ENCODE measurements at places on chromosomes 3 and 15.

GRCh38 chr15:69315402-69316110, 16.8 kb downstream of the PAQR5 start:
- DNase-seq, result no peak

- DNase-seq, result no peak
Observed at GRCh38 chr15:100339999-100340398, 1.8 kb downstream of the ADAMTS17 start.

- DNase-seq, result no peak
Observed at GRCh38 chr3:151206201-151206600, 3.2 kb upstream of the GPR171 start.

- DNase-seq, result no peak
Observed at GRCh38 chr3:119518026-119518425, 19.7 kb downstream of the TIMMDC1 start.

DNA sequence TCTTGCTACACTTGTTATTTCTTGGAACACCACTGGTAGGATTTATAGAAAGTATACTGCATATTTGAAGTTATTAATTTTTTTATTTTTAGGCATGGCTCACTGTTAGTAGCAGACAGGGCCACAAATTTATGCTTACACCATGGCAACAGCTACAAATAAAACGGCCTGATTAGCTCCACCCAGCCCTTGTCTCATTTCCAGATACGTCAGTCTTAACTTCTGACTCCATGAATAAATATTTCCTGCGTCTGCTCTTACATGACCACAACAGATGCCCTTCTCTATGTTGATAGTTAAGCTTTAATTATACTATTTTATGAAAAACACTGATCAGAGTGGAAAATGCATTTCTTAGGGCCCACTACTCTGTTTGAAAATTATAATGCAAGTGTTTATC, 62.3 kb upstream of the CPOX start:
- DNase-seq, result no peak

DNA sequence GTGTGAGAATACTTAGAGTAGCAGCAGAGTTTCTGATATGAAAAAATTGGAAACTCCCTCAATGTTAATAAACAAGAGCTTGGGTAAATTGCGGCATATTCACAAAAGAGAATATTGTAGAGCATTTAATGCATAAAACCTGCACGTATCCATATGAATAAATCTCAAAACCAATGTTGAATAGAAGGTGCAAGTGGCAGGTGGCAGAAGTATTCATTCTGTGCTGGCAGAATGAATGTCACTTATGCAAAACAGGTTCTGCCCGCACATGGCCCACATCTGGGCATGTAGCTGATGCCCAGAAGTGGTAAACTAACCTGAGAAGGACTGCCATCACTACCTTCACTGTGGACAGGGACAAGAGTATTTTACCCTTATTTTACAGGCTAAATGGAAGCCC, 14.1 kb upstream of the PRSS50 start:
- DNase-seq, result no peak

GRCh38 chr15:69128667-69129311, 31.6 kb upstream of the GLCE start:
- DNase-seq, result no peak

DNA sequence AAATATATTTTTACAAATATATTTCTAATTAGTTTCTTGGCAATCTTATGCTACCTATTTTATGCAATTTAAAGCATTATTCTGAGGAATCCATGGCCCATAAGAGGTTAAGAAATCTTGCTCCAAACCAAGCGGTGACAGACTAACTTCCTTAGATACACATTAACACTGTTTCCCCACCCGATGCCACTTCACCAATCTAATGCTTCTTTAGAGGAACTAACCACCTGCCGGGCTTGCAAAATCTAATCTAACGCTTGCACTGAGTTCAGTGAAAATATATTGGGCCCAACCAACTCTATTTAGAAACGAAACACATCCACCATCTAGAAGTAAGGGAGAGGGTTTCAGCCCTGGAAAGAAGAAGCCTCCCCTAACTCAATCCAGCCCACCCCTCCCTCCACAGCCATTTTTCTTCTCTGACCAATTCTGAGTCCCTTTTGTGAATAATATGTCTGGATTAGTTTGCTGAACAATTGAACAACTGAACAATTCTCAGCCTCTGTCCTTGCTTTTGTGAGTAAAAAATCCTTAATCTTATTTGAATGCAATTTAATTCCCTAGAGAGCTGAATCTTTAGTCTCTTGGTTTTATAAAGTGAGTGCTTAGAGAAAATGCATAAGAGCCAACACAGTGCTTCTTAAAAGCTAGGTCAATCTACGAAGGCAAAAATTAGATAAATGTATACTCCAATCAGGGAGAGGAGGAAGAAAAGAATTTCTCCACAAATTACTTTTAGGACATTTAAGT, 150.4 kb upstream of the ADAMTS9 start:
- no peak for DNase-seq

DNA sequence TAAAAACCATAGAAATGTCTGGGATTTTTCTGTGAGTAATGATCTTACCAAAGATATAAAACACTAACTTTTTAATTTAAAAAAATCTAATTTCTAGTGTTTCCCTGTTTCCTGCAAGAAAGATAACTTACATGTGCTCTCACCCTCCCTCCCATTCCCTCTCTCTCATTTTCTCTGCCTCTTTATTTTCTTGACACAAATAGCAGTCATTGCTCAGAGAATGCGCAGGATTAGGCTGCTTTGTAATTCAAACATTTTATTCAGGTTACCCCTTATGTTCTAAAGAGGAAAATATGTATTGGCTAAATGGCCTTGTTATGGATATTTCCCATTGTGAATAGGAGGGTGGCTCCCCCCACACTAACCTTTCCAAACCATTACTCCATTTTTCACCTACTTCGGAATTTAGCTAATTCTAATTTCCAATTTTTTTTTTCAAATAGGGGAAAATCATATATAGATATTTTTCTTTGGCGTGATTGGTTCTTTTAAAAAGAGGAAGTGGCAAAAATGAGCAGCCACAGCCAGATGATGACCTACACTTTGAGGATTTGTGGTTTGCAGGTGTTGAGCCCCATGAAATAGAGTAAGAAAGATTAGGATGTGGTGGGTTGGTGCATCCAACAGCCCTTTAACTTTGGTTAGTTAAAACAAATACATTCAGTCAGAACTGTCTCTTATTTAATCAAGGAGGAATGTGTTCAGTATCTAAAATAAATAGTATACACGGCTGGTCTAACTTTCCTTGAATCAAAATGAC, 554.4 kb downstream of the IGSF11 start:
- no peak for DNase-seq

DNA sequence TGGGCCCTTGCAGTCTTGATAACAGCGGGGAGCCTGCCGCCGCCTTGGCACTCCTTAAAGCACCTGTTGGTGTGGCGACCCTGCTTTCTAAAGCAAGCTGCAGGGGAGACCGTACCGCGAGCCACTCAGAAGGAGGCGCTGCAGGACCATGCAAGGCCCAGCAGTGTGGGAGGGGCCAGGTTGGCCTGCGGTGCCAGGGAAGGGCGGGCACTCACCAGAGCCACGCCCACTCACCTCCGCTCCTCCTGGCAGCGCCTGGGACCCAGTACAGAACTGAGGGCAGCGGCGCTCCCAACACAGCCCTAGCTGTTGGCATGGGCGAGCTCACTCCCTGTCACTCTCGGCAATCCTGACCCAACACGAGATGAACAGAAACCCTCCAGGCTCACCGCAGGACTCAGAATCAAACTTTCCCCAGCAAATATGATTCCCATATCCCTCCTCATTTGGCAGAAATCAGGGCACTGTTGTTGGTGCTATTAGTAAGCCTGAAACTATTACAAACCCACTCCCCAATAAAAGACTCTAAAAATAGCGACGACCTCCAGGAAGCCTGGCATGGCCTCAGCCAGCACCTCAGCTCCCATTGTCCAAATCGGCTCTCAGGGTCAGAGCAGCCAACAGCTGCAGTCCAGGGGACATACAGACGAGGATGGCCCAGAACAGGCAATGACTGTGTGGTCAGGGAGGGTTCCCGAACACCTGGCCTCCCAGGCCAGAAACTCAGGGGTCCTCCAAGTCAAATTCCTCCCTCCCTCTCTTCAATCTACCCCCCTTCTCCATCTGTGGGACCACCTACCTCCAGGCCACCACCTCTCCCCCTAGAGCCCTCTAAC, 77.2 kb downstream of the TBC1D2B start:
- peak; percentile 80 for DNase-seq

DNA sequence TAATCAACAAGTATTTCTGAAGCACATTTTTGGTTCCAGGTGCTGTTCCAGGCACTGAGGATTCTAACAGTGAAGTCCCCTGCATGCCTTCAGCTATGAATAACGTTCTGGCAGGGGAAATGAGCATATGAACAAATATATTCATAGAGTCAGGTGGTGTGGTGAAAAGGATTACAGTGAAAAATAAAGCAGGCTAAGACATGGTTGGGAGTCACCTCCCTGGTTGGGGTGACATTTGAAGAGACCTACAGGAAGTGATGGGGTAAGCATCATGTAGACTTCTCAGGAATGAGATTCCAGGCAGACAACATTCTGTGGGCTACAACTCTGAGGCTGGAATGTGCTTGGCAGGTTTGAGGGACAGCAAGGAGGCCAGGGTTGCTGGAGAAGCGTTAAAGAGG, 15.0 kb downstream of the FRMD4B start:
- no peak for DNase-seq

DNA sequence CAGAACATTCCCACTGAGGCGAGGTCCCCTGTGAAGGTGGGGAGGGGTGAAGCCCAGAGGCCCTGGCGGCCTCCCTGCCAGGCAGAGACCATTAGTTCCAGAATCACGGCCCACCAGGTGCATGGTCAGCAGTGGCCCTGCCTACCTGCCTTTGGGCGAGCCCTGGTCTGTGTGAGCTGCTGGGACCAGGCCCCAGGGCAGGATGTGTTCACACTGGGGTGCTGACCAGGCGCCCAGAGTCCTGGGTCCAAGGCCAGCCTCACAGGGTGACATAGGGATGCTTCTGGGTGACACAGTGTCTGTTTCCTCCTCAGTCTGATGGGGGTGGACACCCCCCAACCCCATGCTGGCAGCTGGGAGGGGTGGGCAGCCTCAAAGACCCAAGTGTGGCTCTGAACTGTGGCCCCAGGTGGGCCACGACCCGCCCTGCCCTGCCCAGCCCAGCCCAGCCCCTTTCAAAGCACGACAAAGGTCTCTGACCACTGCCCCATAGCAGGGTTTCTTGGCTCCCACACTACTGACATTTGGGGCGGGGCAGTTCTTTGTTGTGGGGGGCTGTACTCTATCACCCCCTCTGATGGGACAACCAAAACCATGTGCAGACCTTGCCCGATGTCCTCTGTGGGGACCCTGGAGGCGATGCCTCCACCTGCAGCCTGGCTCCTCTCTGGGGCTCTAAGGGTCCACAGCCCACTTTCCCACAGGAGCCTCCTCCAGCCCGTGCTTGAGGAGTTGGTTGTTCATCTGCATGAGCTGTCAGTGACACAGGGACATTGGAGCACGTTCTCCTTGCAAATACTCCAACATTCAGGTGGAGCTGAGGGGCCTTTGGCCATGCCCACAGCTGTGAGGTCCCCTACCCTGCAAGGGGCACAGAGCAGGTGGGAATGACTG, 44.8 kb upstream of the SLC41A3 start:
- DNase-seq, result no peak

GRCh38 chr15:100602823-100603393, 519 bp downstream of the ASB7 start:
- peak; percentile 25 for DNase-seq

GRCh38 chr15:89068325-89068784, 19.9 kb upstream of the ABHD2 start:
- peak; percentile 24 for DNase-seq

DNA sequence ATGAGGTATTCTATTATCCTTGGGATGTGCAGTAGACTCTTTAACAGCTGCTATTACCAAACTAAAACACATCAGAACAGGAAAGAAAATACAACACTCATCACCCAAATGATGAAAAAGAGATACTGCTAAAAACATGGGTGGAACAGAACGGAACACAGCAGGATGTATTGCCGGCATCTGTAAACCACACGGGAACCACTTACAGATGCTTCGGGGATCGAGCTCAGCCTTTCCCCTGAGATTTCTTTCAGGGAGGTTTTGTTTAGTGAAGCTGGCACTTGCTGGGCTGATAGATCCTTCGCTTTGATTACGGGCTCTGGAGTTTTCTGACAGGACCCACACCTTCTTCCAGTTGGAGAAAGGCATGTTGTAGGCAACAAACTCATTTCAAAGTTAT, 182.3 kb upstream of the FAM3D start:
- no peak for DNase-seq

DNA sequence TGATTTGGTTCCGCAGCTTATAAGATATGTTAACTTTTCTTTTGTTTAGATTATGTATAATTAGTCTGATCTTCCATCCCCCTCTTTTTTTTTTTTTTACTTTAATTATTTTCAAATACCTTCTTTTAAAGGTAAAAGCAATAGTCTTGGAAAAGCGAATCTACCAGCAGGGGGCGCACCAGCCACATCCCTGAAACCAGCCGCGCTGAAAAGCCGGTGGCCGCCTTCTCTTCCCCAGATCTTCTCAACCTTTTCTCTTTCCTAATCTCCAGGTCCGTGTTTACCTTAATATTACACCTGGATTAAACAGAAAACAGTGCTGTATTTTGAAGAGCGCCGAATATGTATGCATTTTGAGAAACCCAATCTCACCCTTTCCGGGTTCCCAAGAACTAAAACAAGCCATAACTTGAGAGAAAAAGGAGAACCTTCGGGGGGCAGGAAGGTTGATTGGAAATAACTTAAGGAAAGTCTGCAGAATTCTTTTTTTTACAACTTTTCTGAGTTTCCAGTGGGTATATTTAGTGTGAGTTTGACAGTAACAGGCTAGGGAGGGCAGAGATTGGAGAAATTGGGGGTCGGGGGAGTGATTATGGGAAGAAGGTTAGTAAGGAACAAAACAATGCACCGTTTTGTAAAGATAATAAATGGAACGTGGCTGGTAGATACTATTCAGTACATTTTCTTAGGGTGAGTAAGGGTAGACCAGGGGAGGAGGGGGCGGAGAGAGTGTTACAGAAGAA, 2.0 kb upstream of the SOX2 start:
- DNase-seq, result peak; percentile 65

GRCh38 chr3:182735672-182736071, 57.6 kb upstream of the ATP11B start:
- no peak for DNase-seq

DNA sequence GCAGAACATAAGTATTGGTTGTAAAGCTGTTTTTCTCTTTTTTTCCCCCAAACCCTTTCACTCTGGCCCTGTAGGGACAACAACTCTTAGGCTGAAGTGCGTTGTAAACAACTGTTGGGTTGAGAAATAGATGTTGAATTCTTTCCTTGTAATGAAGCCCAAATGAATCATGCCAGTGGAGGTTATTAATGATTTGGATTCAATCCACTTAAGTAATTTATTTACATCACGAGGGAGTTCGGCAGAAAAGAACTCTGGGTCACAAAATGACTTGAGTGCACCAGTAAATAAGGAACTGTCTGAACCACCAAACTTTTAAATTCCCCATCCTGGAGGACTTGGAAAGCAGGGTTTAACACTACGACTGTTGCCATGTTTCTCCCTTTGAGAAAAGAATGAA, 218.9 kb downstream of the PDZRN3 start:
- no peak for DNase-seq

- DNase-seq, result no peak
Observed at GRCh38 chr3:16496008-16496407, 17.5 kb downstream of the RFTN1 start.
